Calu3 (cell line): ENCODE measurements at places on chromosomes 7 and 10.

DNA sequence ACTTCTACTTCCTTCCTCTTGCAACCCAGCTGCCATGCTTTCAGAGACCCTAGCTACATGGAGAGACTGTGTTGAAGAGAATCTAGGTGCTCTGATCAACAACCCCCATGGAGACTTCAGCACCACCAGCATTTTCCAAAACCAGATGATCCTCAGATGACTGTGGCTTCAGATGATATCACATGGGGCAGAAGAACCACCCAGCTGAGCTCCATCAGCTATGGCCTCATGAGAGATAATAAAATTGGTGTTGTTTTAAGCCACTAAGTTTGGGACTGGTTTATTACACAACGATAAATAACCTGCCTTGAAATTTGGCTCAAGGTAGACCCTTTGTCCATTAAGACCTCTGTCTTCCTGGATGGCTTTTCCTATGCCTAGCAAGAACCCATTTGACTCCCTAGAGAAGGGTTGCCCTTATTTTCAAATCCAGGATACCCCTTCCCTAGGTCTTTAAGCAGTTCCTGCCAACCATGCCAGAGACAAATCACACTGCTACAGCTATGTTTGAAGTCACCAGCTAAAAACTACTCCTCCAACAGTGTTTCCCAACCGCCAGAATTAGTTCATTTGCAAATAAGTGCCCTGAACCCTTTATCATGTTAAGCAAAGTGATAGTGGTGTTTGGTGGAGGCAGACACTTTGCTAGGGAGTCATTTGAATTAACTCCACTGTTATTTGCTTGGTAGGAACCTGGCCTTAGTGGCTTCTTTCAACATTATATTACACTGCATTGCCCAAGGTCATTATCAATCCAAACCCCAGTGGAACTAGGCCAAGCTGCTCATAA lies 136.9 kb upstream of the PALS2 start:
- DNase-seq: no peak

- DNase-seq: peak; percentile 56
These were observed 144.6 kb upstream of the TMEM106B start for GRCh38 chr7:12066521-12066920.

DNA sequence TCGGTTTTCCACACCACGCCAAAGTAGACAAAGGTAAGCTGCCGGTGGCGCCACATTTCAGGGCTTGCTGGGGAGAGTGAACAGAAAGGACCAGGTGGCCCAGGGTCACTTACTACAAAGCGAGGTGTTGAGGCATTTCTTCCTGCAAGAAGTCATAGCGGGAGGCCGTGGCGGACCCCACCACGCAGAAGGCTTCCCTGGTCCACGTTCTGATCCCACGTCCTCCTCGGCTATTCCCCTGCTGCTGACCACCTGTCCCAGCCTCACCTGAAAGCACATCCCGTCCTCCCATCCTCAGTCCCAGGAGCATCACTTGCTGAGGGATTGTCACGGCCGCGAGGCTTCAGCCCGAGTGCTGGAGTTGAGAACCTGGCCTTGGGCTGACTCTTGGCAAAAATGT lies 139.2 kb downstream of the DYNC2I1 start:
- DNase-seq: no peak

DNA sequence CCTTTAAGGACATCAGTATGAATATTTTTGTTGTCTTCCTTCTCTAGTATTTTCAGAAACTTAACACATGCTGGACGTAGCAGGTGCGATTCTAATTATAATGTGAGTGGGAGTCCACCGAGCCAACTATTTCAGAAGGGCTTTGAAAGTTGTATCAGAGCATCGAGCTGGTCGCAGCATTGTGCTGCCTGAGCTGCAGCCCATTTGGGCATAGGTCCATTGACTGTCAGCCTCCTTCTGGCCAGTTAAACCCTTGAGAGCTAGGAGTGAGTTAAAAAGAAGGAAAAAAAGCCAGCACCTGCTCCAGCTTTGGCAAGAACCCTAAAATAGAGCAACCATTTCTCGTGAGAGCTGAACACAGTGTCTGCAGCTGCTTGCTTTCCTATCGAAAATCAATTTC lies 47.8 kb downstream of the SLC35G1 start:
- no peak for DNase-seq

DNA sequence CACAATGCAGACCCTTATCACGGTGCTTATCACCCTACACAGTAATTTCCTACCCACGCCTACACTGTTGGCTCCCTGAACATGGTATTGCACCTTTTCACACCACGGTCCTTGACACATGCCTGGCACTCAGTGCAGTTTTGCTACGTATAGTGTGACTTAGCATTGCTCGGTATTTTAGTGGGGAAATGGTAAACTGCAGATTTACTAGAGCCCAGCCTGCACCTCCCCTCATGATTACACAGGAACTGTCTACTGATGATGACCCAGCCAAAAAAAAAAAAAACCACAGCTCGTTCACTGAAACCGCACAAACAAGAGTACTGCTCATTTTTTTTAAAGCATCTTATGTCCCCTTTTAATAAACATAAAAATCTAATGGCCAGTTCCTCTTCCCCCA lies 124.2 kb upstream of the ZNF746 start:
- no peak for DNase-seq

DNA sequence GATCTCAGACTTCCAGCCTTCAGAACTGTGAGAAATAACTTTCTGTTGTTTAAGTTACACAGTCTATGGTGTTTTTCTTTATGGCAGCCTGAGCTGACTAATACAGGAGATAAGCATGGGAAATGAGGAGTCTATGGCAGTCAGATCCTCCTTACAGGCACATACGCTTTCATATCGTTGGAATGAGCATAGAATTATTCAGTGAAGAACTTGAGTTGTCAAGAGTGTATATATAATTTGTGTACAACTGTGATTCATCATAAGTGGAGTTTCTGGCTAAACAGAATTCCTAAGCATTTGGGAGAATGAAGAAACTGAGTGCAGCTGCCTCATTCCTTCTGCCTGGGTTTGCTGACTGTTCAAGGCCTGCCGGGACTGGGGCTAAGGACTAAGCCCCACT lies 516.7 kb downstream of the ADRA2A start:
- DNase-seq: no peak

GRCh38 chr7:17758008-17758407 lies 182.3 kb downstream of the SNX13 start:
- no peak for DNase-seq

GRCh38 chr10:26334232-26334931 lies 103.8 kb upstream of the APBB1IP start:
- DNase-seq: no peak

- no peak for DNase-seq
These were observed 509.8 kb downstream of the SUGCT start for GRCh38 chr7:40644454-40645188.

DNA sequence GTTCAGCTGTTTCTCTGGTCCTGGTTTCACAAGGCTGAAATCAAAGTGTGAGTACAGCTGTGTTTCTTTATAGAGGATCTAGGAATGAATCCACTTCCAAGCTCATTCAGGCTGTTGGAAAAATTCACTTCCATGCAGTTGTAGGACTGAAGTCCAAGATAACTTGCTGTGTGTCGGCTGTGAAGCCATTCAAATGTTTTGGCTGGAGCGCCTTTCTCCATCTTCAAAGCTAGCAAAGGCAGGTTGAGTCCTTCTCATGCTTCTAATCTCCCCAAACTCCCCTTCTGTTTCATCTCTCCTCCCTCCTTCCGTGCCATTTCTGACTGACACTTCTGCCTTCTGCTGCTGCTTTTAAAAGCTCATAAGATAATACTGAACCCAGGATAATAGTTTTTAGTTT lies 1195.4 kb upstream of the LRRN3 start:
- no peak for DNase-seq

DNA sequence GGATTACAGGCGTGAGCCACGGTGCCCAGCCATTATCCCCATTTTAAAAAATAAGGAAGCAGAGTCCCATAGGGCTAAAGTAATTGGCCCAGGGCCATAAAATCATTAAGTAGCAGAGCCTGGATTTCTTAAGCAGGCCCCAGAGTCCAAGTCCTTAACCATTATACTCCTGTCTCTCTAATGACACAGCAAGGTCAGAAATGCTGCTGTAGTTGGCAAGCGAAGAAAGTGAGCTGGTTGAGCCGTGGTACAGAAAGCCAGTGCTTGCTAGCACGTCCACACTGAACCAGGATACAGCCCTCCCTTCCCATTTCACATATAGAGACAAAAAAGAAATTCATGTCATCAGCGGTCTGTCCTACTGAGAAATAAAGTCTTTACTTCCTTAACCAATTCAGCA lies 562.7 kb downstream of the GALNT17 start:
- DNase-seq: no peak

- DNase-seq: no peak
These were observed 67.0 kb downstream of the MAP3K8 start for GRCh38 chr10:30500963-30501504.

DNA sequence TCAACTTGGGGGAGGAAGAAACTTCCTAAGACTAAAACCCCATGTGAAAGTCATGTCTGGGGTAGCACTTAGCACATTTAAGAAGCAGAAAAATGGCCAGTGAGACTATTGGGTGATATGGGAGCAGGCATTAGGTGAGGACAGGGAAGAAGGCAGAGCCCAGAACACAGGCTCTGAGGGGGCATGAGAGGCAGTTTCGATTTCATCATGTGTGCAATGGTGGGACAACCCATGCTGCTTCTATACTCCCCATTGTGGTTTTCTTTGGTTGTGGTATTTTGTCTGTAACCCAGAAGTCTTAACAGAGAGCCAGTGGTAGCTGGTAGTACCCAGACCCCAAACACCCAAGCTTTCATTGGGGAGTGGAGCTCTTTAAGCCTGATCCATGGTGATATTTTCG lies 752.0 kb downstream of the GRID1 start:
- DNase-seq: no peak

DNA sequence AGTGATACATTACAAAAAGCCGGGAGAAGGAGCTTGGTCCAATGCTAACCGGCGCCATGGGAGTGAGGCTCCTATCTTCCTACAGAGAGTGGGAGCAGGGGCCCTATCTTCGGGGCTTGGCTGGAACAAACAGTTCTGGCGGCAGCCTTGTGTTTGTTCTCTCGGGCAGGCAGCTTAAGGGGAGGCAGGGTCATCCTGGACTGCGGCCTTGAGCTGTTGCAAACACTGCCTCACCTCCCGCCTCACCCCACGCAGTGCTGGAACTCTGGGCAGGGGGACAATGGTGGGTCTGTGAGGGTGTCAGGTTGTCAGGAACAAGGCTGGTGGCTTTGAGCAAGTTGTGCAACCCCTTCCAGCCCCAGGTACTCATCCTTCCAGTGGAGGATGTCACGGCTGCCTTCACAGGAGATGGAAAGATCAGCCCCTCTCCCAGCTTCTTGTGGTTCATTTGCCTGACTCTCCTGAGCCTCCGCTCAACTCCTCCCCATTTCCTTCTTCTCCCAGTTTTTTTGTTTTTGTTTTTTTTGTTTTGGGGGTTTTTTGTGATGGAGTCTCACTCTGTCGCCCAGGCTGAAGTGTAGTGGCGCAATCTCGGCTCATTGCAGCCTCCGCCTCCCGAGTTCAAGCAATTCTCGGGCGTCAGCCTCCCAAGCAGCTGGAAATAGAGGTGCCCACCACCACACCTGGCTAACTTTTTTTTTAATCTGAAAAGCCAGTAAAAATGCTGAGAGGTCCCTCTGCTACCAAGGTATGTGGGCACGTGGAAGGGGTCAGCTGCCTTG lies 57.4 kb downstream of the SPOCK2 start:
- DNase-seq: no peak

DNA sequence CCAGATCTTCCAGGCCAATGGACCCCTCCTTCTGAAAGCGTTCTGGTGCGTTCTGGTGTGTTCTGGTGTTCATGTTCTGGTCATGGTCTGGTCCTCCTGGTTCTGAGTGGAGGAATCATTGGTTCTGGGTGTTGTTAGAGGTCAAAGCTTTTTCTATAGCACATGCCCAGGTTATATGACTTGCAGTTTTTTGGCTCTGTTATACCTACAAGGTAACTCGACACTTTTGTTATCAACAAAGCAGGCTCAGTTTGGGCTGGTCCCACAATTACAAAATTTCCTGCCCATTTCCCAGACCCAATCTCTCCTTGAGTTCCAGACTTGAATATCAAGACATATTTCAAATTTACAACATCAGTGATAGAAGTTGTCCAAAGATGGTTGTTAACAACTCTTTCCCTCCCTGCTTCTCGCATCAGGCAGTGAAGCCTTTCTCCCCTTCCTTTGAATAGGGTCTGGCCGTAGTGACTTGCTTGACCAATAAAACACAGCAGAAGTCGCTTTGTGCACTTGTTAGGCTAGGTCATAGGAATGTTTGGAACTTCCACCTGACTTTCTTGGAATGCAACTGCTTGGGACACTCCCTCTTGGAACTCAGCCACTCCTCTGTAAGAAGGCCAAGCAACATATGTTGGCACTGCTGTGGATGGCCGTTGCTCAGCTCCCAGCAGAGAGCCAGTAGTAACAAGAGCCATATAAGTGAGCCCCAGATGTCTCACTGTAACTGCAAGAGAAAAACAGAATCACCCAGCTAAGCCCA lies 83.1 kb upstream of the STEAP1B start:
- DNase-seq: peak; percentile 88

GRCh38 chr7:127850195-127850594 lies 181.0 kb downstream of the LRRC4 start:
- DNase-seq: no peak

GRCh38 chr7:91880016-91880412 lies 488 bp downstream of the MTERF1 start:
- no peak for DNase-seq

- DNase-seq: no peak
These were observed 9.9 kb upstream of the PRKAG2 start for GRCh38 chr7:151886783-151887182.

DNA sequence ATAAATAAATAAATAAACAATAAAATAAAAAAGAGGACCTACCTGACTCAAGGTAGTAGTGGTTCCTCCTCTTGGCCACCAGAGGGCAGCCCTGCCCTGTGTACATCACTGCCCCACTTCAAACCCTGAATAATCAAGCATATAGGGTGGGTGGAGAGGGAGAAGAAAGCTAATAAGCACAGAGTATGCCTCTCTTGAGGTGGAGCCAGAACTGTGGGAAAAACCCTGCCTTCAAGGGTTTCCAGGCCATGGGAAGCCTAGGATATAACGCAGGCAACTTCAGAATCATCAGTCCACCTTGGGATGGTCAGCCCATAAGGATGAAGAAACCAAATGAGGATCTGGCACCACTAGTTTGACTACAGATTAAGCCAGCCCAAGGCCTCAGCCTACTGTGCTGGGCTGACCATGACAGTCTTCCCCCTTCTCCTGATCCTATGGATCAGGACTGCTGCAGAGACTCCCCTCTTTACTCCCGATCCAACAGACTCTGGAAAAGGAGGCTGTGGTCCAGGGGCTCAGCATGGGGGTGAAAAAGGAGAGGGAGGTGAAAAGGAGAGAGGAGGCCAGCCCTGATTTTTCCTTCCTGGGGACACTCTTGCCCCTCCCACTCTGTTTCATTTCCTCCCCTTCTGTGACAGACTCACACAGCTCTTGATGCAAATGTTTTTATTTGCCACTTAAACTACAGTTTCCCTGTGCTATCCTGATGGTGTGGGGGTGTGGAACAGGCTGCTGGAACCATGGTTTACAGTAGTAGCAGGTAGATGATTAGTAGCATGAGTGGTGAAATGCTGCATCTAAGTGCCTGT lies 10.1 kb downstream of the AVPI1 start:
- DNase-seq: peak; percentile 49

DNA sequence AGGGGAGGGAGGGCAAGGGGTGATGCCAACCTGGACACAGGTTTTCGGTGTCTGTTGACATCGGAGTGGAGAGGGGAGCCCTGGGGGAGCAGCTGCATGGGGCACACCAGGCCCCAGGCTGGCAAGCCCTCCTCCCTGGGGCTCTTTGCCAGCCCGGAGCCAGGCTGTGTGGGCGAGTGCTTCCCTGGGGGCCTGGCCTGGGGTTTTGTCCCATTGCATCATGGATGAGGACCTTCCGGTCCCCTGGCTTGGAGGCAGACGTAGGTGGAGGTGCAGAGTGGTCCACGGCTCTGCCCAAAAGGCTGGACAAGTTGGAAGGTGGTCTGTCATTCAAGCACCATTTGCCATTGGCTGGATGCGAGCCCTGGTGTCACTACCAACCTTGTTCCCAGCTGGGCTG lies 34.8 kb downstream of the ZMIZ1 start:
- DNase-seq: no peak
